ENCODE measurements at places on chromosomes 13 and 19. TPM values are rescaled to one million over a fixed set of nuclear protein-coding genes. Genes with fewer than 3 reads are reported as not detected.

Gene CYP2A6
- total RNA-seq, result not detected

- no peaks in the 10 kb centered on the region for H3K4me1 ChIP-seq
- H3K27ac ChIP-seq, result no peak overlapping the region
- peaks cover 9% of the 10 kb centered on the region for H3K27me3 ChIP-seq
- H3K36me3 ChIP-seq, result no peaks in the 10 kb centered on the region
Observed at GRCh38 chr19:855566-856120, 3.5 kb downstream of the ELANE start.

- peak overlapping the region; percentile 97 for H3K27ac ChIP-seq
- peak; percentile 81 for DNase-seq
- H3K4me3 ChIP-seq, result peak overlapping the region; percentile 71
- H3K27me3 ChIP-seq, result no peaks in the 10 kb centered on the region
Observed at GRCh38 chr13:23695711-23696464, 125.7 kb downstream of the TNFRSF19 start.

DNA sequence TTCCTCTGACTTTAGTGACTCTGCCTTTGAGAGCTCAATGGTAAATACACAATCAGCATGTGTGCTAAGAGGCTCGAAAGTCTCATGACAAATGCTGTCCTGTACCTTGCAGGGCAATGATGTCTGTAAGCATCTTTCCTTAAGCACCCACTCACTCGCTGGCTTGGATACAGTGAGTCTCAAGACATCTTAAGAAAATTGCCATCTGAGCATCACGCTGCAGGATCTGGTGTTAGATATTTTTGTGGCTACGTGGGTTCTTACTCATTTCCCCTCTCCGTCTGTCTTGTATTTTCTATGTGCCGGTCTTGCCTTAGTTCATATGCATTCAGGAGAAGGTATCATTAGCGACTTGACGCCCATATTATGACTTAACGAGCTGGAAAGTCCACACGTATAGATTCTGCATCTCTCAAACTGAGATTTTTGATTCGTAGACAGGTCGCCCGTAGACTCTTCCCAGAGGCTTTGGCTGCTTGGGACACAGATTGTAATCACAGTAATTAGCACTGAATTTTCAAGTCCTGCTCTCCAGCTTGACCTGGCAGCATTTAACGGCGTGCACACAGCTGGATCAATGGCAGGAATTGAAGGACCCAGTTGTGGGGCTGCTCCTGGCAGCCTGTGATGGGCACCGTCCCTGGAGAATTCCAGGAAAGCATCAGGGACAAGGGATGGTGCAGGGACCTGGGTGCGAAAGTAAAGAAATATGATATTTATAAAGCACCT lies 231.2 kb downstream of the ZIC5 start:
- no peaks in the 10 kb centered on the region for H3K36me3 ChIP-seq
- H3K27ac ChIP-seq, result no peak overlapping the region
- no peaks in the 10 kb centered on the region for H3K27me3 ChIP-seq
- H3K4me1 ChIP-seq, result peaks cover 8% of the 10 kb centered on the region
- DNase-seq, result no peak

- H3K27me3 ChIP-seq, result no peaks in the 10 kb centered on the region
- peaks cover 29% of the 10 kb centered on the region for H3K4me1 ChIP-seq
- DNase-seq, result no peak
- H3K4me3 ChIP-seq, result peak overlapping the region; percentile 10
- no peak overlapping the region for H3K27ac ChIP-seq
Observed at GRCh38 chr19:55650602-55651230, 2.7 kb downstream of the CCDC106 start.

GRCh38 chr19:4018140-4018613 lies 10.6 kb downstream of the PIAS4 start:
- no peak overlapping the region for H3K27ac ChIP-seq
- DNase-seq, result no peak

Gene KBTBD7
- 8.0 TPM for total RNA-seq

- no peak overlapping the region for H3K4me3 ChIP-seq
- H3K27ac ChIP-seq, result no peak overlapping the region
- DNase-seq, result no peak
- peaks cover 7% of the 10 kb centered on the region for H3K27me3 ChIP-seq
- H3K4me1 ChIP-seq, result peaks cover 20% of the 10 kb centered on the region
Observed at GRCh38 chr13:101242720-101243119, 173.6 kb downstream of the NALCN start.

Gene ZNF433
- total RNA-seq, result 0.95 TPM

Gene PCDH20
- total RNA-seq, result not detected

GRCh38 chr19:1947651-1948209 lies 6.8 kb downstream of the CSNK1G2 start:
- H3K36me3 ChIP-seq, result peaks cover 25% of the 10 kb centered on the region
- DNase-seq, result no peak
- no peak overlapping the region for H3K27ac ChIP-seq
- no peak overlapping the region for H3K4me3 ChIP-seq
- peaks cover 26% of the 10 kb centered on the region for H3K4me1 ChIP-seq

Gene KLK2
- not detected for total RNA-seq

DNA sequence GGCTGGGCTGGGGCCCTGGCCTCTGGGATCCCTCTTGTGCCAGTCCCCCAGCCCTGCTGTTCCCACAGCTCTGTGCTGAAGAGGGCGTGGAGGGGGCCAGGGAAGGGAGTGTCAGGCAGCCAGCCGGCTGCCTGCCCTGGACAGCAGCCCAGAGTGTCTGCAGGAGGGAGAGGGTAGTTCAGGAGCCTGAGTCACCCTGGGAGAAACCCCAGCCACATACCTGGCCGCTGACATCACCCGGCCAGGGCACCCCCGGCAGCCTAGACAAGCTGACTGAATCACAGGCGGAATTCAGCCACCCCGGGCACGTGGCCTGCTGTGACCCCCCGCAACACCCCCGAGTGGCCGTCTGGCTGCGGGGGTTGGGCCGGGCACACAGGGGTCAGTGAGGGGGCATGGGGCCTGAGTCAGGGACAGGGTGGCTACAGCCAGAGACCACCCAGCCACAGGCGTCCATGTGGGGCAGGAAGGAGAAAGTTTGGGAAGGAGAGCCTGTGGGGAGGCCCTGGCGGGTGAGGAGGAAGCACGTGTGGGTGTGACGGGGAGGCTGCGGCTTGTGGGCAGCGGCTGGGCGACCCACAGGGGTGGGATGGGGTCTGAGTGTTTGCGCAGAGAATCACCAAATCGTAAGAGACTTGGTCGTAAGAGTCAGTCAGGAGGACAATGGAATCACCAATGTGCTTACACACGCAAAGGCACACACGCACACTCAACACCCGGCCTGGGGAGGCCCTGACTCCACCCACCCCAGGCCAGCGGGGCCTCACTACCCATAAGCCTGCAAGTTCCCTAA lies 11.9 kb upstream of the FOSB start:
- H3K4me1 ChIP-seq, result peaks cover 34% of the 10 kb centered on the region
- peak; percentile 58 for DNase-seq
- no peak overlapping the region for H3K27ac ChIP-seq

- H3K4me3 ChIP-seq, result no peak overlapping the region
- no peak overlapping the region for H3K27ac ChIP-seq
- H3K36me3 ChIP-seq, result peaks cover 32% of the 10 kb centered on the region
- H3K4me1 ChIP-seq, result peaks cover 24% of the 10 kb centered on the region
- H3K27me3 ChIP-seq, result no peaks in the 10 kb centered on the region
Observed at GRCh38 chr13:43077461-43077860, 54.1 kb downstream of the DNAJC15 start.

Gene ZNF561
- 21.1 TPM for total RNA-seq

DNA sequence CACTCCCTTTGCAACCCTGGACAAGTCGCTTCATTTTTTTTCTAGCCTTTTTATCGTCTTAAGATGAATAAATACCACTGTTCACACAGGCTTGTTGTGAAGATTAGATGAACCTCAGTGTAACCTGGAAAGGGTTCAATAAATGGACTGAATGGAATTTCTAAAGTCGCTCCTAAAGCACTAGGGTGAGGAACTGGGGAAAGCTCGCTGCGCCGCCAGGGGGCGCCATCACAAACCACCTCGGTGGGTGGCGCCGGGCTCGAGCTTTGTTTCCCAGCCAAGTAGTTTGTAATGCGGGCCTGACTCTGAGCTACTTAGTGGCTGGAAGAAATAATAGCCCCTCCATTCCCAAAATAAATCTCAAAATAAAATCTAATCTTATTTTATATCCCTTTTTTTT lies 2.2 kb upstream of the CEACAM6 start:
- DNase-seq, result peak; percentile 79
- peaks cover 34% of the 10 kb centered on the region for H3K27me3 ChIP-seq
- H3K36me3 ChIP-seq, result no peaks in the 10 kb centered on the region
- H3K27ac ChIP-seq, result no peak overlapping the region

Gene SHC2
- not detected for total RNA-seq

Gene KLK4
- total RNA-seq, result not detected

DNA sequence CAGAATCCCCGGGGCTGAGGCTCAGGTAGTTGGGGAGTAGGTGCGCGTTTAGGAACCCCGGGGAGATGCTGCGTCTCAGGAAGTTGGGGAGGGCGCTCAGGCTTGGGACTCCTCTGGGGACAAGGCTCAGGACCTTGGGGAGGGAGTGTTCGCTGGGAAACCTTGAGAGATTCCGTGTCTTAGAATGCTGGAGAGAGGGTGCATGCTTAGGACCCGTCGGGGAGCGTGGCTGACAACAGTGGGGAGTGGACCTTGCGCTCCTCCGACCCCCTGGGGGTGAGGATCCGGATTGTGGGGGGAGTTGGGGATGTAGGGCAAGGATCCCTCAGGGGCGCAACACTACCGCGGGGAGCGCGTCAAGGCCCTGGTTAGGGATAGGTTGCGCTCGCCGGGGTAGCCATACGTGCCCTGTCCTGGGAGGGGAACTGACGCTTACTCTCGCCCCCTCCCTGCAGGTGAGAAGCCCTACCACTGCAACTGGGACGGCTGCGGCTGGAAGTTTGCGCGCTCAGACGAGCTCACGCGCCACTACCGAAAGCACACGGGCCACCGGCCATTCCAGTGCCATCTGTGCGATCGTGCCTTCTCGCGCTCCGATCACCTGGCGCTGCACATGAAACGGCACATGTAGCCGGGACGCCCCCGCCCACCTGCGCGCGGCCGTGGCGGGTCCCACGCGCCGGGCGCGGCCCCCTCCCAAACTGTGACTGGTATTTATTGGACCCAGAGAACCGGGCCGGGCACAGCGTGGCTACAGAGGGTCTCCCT lies 2.0 kb downstream of the KLF2 start:
- H3K27ac ChIP-seq, result peak overlapping the region; percentile 86
- peaks cover 66% of the 10 kb centered on the region for H3K4me1 ChIP-seq
- peaks cover 32% of the 10 kb centered on the region for H3K27me3 ChIP-seq

DNA sequence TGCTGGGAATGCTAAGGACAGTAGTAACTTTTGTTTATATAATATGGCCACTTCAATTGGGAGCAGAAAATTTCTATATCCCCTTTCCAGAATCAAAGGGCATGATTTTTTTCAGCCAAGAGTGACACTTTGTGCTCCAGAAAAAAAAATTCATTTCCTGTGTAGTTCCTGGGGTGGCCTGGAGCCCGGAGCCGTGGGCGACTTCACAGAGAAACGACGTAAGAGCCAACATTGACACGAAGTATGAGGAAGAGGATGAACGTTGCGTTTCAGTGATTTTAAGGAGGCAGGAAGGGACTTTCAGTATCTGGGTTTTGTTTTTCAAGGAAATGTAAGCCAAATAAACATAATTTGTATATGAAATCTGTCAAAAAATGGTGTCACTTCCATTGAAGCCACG lies 187.6 kb downstream of the STK24 start:
- no peak for DNase-seq
- H3K27ac ChIP-seq, result no peak overlapping the region
- no peaks in the 10 kb centered on the region for H3K36me3 ChIP-seq
- no peaks in the 10 kb centered on the region for H3K27me3 ChIP-seq
- no peaks in the 10 kb centered on the region for H3K4me1 ChIP-seq

Gene RNF113B
- total RNA-seq, result not detected

Gene PLIN4
- not detected for total RNA-seq

Gene TRIM28
- 476 TPM for total RNA-seq

DNA sequence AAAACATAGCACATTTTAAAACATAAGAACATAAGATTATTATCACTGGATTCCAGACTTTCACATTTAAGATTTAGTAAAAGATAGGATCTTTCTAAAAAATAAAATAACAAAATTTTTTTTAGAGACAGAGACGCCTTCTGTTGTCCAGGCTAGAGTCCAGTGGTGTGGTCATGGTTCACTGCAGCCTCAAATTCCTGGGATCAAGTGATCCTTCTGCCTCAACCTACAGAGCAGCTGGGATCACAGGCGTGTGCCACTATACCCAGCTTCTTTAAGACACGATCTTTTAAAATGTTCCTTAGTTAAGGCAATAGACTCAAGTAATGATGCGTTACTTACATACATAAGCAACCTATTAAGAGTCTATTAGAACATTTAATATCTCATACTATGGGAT lies 32.7 kb downstream of the ALG5 start:
- DNase-seq, result no peak
- H3K4me3 ChIP-seq, result no peak overlapping the region
- no peaks in the 10 kb centered on the region for H3K27me3 ChIP-seq
- H3K36me3 ChIP-seq, result peaks cover 40% of the 10 kb centered on the region

GRCh38 chr19:39839678-39840327 lies 5.8 kb upstream of the DYRK1B start:
- no peak for DNase-seq
- H3K4me1 ChIP-seq, result peaks cover 31% of the 10 kb centered on the region
- no peak overlapping the region for H3K4me3 ChIP-seq
- H3K36me3 ChIP-seq, result peaks cover 50% of the 10 kb centered on the region
- H3K27ac ChIP-seq, result no peak overlapping the region

Gene RNF225
- 0.99 TPM for total RNA-seq

Gene DZIP1
- 0.34 TPM for total RNA-seq

GRCh38 chr13:91329733-91330132 lies 17.8 kb upstream of the MIR17HG start:
- no peak for DNase-seq
- peaks cover 9% of the 10 kb centered on the region for H3K27me3 ChIP-seq
- H3K27ac ChIP-seq, result no peak overlapping the region

DNA sequence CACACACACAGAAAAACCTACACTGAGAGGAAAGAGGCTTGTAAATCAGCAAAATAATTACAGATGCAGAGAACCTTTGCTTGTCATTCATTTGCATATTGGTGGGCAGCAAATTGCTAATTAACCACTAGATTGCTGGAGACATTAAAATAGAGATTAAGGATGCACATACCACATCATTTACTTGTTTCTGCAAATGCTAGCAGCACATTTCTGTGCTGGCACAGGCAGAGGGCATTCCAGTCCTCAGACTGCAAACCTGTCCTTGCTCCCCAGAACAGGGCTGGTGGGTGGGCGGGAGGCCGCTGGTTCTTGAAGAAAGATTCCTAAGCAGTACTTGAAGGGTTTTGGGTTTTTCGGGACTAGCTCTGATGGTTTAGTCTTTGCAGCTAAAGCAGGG lies 941 bp upstream of the SIAH3 start:
- no peaks in the 10 kb centered on the region for H3K36me3 ChIP-seq
- peaks cover 36% of the 10 kb centered on the region for H3K4me1 ChIP-seq
- peaks cover 46% of the 10 kb centered on the region for H3K27me3 ChIP-seq
- no peak overlapping the region for H3K27ac ChIP-seq

GRCh38 chr13:72970301-72970880 lies 88.4 kb upstream of the KLF5 start:
- H3K36me3 ChIP-seq, result no peaks in the 10 kb centered on the region
- no peaks in the 10 kb centered on the region for H3K27me3 ChIP-seq
- no peak overlapping the region for H3K27ac ChIP-seq
- no peaks in the 10 kb centered on the region for H3K4me1 ChIP-seq
- DNase-seq, result no peak
- H3K4me3 ChIP-seq, result no peak overlapping the region

Gene KCNC3
- total RNA-seq, result 0.39 TPM

- H3K4me3 ChIP-seq, result no peak overlapping the region
- H3K27ac ChIP-seq, result peak overlapping the region; percentile 43
- H3K36me3 ChIP-seq, result peaks cover 21% of the 10 kb centered on the region
- DNase-seq, result no peak
- H3K4me1 ChIP-seq, result peaks cover 54% of the 10 kb centered on the region
Observed at GRCh38 chr13:114118511-114119123, 13.8 kb downstream of the RASA3 start.

Gene ZNF136
- total RNA-seq, result 13.9 TPM
